ENCODE measurements at places on chromosomes 13 and 19.

GRCh38 chr13:112448621-112449544, 72.7 kb downstream of the SPACA7 start:
- DNase-seq, result no peak

DNA sequence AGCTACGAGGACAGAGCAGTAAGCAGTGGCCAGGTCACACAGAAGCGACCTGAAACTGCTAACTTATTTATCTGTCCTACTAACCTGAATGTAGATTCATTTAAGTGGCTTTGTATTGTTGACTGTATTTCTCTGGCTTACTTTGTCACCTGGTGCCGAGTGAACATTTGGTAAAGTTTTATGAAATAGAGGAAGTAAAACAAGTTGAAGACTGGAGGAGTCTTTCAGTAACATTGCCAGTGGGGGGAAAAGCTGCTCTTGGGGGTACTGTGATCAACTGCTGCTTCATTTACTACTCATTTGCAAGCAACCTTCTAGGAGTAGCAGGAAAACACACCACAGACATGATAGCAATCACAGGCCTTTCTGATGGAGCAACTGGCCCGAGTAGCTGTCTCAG, 615.0 kb downstream of the FGF9 start:
- no peak for DNase-seq

DNA sequence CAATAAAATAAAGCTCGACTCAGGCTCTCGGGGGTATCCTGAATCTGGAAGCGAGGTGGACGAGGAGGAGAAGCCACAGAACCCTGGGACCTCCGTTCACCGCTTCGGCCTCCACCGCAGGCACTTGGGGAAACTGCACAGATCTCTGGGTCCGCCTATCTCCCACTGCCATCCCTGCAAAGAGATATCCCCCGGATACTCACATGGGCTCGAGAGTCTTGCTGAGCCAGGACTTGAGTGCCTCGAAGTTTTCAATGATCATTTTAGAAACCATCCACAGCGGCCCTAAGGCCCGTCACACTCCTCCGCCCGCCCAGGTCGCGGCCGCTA, 589 bp downstream of the RBM26 start:
- no peak for DNase-seq

GRCh38 chr13:50950849-50951248, 41.3 kb downstream of the RNASEH2B start:
- no peak for DNase-seq

DNA sequence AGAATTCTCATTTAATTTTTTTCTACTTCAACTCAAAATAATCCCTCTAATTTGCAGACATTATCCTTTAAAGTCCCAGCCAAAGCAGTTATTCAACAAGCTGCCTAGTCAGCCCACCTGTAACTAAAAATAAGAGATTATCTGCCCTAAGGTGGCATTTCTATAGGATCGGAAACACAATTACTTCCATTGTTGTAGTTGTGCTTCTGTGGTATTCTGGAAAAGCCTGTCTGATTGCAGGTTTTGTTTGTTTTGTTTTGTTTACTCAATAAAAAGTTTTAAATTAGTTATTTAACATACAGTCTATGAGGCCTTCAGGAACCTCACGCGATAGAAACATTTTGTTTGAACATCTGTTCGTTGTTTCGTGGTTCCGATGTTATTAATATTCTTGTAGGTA, 101.0 kb downstream of the ZIC5 start:
- no peak for DNase-seq

DNA sequence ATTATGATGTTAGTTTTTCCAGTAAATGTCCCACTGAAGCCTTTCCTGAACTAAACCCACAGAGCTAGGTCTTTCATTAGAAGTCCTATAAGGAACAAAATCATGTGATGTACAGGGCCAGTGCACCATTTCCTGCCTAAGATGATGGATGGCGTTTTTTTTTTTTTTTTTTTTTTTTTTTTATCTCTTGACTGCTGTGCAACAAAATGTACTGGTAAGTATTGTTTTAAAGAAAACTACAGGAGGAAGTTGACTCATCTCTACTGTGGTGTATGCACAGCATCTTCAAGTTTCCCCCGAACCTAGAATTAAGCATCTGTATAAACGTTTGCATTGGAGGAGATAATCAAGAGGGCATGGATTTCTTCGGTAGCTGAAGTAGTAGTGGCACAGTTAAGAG, 197.5 kb downstream of the NBEA start:
- DNase-seq, result no peak

DNA sequence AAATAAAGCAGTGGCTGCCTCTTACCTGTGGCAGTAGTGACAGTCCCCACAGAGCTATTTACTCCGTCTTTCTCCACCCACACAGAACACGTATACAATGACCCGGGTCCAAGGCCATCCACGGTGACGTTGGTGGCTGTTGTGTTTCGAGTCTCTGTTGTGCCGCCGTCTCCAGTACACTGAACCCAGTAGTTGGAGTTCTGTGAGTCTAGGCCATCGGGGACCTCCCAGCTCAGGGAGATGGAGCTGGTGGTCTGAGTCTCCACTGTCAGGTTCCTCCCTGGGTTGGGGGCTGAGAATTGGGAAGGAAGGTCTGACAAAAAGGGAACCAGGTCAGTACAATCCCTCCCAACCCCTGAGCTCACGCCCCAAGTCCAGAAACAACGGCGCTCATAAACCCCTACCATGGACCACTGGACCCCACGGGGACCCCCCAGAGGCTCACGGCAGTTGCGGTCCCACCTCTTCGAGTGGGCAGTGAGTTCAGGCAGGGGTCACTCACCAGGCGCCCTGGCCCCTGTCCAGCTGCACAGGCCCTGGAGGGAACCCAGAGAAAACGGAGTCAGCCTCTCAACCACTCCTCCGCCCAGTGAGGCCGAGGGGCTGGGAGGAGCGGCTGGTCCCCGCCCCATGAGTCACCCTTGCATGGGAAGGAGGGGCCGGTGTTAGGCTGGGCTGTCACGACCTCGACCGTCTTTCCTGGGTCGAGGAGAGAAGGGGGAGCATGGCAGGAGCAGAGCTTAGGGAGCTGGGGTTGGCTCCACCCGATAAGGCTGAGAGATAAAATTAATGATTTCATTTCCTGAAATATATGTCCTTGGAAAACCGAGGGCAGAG, 2.4 kb downstream of the PTPRH start:
- DNase-seq, result peak; percentile 79

DNA sequence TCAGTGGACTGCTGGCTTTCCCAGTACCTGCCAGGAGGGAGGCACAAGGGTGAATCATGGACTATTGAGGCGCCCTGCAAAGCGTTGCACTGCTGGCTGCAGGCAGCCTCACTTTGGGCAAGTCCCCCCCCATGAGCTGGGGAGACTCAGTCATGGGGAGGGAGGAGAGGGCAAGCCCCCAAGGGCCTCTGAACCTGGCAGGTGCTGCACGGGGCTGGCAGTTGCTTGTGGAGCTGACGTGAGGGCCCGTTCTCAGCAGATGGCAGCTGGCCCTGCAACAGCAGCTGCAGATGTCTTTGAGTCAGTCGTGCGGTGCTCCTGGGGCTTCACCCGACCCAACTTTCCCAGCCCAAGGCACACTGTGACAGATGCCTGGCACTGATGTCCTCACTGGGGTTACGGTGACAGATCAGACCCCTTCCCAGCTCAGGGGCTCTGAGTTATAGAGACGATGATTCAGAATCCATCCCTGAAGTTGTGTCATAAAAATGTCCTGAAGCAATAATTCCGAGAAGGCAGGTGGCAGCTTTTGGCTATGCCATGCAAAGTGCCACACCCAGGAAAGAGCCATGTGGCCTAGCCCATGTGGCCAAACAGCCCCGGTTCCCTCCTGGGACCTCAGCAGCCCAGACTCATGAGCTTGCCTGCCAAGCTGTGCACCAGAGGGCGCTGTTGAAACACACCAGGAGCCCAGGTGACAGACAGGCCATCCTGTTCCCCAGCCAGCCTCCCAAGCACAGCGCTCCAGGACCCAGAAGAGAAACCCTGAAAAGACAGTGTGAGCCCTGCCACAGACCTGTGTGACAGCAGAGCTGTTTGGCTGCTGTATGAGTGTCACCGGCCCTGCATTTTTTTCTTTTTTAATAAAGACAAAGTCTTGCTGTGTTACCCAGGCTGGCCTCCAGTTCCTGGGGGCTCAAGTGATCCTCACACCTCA, 53.6 kb upstream of the LDLR start:
- DNase-seq, result peak; percentile 73

DNA sequence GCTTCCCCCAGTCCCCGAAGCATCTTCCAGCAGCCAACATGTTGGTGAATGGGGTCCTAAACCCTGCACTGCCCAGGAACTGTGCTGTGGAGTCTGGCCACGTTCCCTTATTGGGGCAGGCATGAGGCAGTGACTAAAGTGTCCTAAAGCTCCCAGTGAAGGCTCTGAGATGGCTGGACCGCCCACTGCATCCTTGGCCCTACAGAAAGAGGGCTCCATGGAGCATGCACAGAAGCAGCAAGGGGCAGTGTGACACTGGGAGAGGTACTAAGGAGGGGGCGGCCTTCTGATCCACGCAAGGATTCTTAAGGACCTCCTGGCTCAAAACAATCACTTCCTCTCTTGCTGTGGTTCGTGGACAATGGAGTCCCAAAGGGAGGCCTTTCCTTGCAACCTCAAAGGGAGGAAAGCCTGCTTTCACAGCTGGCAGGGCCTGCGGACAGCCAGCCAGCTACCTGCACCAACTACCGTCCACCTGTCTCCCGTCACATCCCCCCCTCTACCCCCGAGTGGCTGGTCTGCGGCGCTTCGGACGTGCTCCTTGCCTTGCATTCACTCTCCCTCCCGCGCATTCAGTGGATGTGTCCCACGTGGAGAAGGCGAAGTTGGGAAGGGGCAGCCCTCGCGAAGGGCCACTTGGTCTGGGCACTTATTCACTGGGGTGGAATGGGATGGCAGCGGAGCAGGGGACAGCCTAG, 63.9 kb upstream of the STARD13 start:
- no peak for DNase-seq

DNA sequence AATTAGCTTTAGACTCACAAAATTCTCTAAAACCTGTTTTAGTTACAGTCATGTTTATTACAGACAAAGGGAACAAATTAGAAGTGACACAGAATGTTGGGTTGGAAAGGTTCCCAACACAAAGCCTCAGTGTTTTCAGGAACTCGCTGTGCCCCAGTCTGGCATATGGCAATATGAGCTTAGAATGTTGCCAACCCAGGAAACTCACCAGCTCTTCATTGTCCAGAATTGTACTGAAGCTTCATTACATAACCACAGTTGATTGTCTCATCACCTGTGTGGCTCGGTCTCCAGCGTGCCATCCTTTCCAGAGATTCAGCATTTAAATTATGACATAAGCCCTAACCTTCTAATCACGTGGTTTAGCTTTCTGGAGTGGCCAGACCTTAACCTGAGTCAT, 19.1 kb downstream of the ZNF264 start:
- DNase-seq, result no peak

GRCh38 chr13:29999492-30000369, 149.3 kb upstream of the UBL3 start:
- DNase-seq, result no peak

DNA sequence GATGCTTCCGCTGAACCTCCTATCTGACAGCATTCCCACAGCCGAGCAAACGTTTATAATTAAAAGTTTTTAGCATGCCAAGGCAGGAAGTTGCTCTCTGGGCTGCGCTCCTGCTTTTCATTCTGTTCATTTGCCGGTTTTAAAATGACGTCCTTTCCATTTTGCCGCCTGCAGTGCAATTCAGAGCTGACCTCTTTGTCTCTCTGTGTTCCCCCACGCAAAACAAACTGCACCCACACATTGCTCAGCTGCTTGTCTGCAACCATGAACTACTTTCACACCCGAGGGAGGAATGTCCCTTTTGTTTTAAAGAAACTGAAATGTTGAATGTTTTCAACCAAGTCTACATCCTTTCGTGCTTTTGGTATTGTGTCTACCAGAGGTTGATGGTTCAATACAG, 416.5 kb downstream of the EFNB2 start:
- DNase-seq, result no peak

DNA sequence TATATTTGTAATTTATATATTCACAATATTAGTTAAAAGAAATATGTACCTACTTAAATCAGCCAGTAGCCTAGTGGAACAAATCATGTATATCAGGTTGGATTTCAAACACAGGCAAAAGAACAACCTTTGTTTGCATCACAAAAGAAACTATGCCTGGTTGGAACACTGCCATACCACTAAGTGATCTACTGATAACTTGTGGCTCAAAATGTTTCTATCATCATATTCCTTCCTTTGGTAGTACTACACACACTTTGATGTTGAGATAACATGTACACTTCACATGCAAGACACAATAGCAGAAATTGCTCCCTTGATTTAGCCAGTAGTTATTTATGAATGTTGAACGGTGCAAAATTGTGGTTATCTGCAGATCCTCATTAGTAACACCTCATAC, 146.0 kb upstream of the GPC6 start:
- DNase-seq, result no peak

DNA sequence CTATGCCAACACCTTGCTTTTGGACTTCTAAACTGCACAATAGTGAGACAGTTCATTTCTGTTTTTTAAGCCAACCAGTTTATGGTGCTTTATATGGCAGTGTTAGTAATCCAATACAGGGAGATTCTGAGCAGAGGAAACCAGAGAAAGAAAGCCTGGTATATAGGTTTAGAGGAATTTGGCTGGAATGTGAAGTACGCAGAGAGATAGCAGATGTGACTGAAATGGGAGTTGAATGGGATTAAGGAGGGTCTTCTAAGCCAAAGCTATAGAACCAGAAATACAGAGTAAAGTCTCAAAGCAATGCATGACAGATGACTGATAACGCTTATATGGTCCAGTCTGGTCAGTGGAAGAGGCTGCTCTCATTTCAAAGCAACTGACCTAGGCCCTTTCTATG, 453.7 kb downstream of the GPC6 start:
- DNase-seq, result no peak

GRCh38 chr13:27825072-27825471, 32.8 kb downstream of the GSX1 start:
- no peak for DNase-seq
